ENCODE measurements at places on chromosomes 11 and 22. TPM values are rescaled to one million over a fixed set of nuclear protein-coding genes. Genes with fewer than 3 reads are reported as not detected.

ZFP91 gene
- total RNA-seq, result 67.5 TPM

PARVG gene
- total RNA-seq, result not detected

KRTAP5-2 gene
- not detected for total RNA-seq

CRYBB3 gene
- total RNA-seq, result 2.1 TPM

TSSK2 gene
- total RNA-seq, result not detected

OR56B1 gene
- total RNA-seq, result not detected

FGF3 gene
- total RNA-seq, result not detected

KIRREL3 gene
- total RNA-seq, result 2.2 TPM

FJX1 gene
- total RNA-seq, result 17.5 TPM

MRGPRX4 gene
- not detected for total RNA-seq

TUB gene
- total RNA-seq, result not detected

C1QTNF5 gene
- not detected for total RNA-seq

LRRN4CL gene
- 1.0 TPM for total RNA-seq

PHF21B gene
- total RNA-seq, result not detected

OR51L1 gene
- total RNA-seq, result not detected

CD3G gene
- not detected for total RNA-seq

ISX gene
- not detected for total RNA-seq

ASRGL1 gene
- 6.2 TPM for total RNA-seq

HIPK3 gene
- 64.8 TPM for total RNA-seq

PDGFD gene
- total RNA-seq, result 6.1 TPM

SHISAL1 gene
- total RNA-seq, result 0.94 TPM
